Hepatic stellate cell (primary cell): ENCODE measurements at places on chromosomes 3 and 15.

DNA sequence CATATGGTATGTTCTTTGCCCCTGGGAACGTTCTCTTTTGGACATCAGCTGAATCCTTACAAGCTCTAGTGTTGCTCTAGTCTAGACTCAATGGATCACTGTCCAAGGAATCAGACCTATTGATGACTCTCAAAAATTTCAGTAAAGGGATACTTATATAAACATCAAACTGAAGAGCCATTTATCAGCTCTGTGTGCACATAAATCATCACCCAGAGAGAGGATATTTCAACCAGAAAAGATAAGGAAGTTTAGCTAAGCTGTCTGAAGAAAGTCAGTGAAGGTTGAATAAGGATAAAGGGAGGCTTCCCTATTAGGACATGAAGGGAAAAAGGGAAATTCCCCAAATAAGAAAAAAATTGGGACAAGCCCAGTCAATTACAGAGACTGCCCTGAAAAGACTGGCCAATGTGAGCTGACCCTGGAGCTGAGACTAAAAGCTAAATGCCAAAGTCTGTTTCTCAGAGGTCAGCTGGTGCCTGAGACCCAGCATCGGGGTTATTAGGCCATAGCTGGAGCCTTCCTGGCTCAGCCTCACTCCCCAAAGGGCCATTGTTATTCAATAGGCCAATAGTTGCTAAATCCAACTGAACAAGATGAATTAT, 424.1 kb upstream of the THBS1 start:
- no peak for DNase-seq

GRCh38 chr15:70098153-70098460, 390 bp upstream of the TLE3 start:
- no peak for DNase-seq

- no peak for DNase-seq
These were observed 161.1 kb downstream of the CACNA2D3 start for GRCh38 chr3:54283470-54283869.

DNA sequence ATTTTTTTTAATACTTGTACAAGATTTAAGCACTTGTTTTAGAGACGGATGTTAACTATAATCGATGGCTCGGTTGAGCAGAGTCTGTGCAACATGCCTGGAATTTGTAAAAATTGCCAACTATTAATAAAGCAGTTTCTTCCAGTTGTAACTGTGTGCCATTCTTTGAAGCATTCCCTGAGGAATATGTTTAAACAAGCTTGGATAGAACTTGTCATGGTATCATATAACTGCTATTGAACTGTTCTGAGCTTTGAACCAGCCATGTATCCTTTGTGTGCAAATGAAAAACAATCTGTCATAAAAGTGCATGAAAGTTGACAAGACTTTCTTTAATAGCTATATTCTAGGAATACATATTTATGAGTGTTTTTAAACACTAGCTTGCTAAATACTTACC, 45.8 kb upstream of the UBE2E2 start:
- DNase-seq, result no peak

DNA sequence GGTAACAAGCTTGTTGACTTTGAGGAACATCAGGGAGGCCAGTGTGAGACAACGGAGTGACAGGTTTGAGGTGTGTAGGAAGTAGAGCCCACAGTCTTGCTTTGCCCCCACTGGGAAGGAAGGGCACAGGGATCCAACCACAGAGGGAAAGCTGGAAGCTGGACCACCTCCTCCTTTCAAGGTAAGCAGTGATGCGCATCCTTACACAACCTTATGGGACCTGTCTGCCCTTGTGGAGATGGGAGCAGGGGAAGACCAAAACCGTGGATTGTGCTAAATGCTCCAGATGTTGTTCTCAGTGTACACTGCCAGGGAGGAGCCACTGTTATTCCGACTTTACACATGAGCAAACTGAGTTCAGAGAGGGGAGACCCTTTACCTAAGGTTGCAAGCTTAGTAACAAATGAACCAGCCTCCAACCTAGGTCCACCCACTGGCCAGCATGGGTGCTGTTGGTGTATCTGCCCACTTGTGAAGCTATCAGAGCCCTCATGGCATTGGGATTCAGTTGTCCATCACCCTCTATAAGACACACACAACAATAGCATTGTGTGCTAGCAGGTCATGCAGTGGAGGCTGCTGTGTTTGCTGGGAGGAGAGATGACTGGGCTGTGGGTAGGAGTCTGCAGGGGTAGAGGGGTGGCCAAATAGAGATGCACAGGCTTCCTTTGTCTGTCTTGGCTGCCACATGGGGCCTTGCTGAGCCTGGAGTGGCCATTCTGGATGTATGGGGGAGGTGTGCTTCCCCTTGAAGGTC, 586 bp upstream of the LSMEM2 start:
- no peak for DNase-seq

DNA sequence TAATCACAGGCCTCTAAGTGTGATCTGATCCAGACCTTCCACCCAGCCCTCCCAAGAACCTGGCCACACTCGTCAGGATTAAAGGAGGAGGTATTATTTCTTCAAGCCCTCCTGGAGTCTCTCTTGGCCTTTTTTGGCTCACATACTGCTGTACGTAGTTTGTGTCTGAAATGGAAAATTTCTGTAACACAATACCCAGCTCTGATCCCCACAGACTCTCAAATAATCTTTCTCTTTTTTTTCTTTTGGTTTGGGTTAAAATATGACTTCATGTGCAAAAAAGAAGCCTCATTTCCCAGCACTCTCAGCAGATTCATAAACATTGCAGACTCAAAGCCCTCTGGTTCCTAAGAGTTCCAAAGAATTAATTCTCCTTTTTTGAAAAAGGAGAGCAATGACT, 96.5 kb upstream of the PHLDB2 start:
- DNase-seq, result no peak

- no peak for DNase-seq
These were observed 39.2 kb upstream of the TGFBR2 start for GRCh38 chr3:30567139-30567753.

DNA sequence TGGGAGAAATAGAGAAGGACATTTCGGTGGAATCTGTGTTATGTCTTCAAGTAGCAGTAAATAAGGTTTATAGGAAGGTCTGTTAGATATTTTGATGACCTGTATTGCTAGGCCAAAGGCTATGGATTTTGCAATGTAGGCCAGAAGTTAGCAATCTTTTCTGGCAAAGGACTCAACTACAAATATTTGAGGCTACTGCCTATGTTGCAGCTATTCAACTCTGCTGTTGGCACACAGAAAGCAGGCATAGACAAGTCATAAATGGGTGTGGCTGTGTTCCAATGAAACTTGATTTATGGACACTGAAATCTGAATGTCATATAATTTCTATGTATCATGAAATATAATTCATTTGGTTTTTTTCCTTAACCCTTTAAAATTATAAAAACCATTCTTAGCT, 438.7 kb upstream of the C2CD4B start:
- DNase-seq, result no peak

DNA sequence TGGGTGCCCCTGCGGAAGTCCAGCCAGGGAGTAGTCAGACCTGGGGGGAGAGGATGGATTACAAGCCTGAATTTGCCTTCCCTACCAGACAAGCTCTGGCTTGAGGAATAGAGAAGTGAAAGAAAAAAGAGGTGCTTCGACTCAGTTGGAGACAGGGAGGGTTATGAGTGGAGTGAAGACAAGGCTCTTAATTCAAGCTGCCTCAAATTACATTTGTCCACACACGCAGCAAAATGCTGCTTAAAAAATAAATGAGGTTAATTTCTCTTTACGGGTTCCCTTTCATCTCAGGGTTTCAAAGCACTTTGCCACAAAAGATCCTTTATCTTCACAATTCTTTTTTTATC, 49.0 kb upstream of the SLC4A7 start:
- no peak for DNase-seq

- DNase-seq, result no peak
These were observed 632.7 kb upstream of the SUCLG2 start for GRCh38 chr3:68287101-68287500.

- DNase-seq, result no peak
These were observed 32.5 kb downstream of the ABHD17C start for GRCh38 chr15:80727596-80727995.

DNA sequence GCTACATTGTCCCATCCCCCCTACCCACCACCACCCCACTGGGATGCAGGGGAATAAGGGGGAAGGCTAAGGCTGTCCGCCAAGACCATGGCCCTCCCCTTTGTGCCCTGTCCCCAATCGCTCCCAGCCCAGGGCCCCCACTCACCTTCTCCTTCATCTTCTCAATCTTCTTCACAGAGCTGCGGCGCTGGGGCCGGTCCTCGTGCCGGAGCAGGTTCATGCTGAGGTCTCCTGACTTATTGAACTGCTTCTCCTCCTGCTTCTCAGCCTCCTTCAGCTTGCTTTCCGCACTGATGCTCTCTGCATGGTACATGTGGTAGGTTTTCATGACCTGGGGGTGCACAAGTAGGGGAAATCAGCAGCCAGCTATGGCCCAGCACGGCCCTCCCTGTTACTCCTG, 101.0 kb upstream of the RAD18 start:
- no peak for DNase-seq

GRCh38 chr15:56241374-56242105, 2.1 kb downstream of the RFX7 start:
- DNase-seq, result no peak

DNA sequence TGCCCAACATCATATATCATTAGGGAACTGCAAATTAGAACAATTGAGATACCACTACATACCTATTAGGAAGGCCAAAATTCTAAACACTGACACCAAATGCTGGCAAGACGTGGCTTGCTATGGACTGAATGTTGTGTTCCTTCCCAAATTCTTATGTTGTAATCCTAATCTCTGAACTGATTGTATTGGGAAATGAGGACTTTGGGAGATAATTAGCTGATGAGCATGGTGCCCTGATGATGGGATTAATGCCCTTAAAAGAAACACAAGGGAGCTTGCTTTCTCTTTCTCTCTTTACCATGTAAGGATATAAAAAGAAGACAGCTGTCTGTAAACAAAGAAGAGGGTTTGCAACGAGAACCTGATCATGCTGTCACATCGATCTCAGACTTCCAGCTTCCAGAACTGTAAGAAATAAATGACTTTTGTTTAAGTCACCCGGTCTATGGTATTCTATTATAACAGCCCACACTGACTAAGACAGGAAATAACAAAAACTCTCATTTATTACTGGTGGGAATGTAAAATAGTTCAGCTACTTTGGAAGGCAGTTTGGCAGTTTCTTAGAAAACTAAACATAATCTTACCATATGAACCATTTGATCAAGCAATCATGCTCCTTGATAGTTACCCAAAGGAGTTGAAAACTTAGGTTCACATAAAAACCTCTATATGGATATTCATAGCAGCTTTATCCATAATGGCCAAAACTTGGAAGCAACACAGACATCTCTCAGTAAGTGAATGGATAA, 458.3 kb upstream of the CBLB start:
- DNase-seq, result no peak

DNA sequence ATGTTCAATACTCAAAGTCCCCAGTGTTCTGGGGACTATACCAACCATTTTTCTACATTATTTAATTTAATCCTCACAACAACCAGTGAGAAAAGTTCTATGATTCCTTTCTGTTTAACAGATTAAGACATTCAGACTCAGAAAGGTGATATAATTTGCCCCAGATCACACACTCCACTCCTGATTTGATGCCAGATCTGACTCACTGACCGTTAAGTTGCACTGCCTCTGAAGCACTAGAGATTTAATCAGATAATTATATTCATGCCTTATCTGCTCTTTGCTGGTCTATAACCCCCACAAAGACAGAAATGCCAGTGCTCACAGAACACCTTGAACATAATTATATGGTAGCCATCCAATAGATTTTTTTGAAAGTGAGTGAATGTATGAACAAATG, 501.0 kb downstream of the IGSF11 start:
- DNase-seq, result no peak

- peak; percentile 73 for DNase-seq
These were observed 29.5 kb downstream of the KLHL24 start for GRCh38 chr3:183664913-183665381.

DNA sequence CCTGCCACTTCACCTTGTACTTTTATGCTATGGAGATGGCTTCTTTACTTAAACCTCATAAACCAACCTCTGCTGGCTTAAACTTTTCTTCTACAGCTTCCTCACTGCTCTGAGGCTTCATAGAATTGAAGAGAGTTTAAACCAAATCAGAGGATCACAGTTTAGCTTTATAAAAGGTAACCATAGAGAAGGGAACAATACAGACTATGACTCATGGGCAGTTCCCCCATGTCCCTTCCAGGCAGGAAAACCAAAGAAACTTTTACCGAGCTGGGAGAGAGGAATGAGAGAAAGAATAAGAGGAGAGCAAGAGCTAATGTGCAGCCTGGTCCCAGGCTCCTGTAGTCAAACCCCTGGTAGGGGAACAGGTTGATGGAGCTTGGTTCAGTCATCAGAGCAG, 53.9 kb upstream of the NEDD4 start:
- no peak for DNase-seq

- no peak for DNase-seq
These were observed 481.8 kb upstream of the KCNMB2 start for GRCh38 chr3:178054471-178054870.

DNA sequence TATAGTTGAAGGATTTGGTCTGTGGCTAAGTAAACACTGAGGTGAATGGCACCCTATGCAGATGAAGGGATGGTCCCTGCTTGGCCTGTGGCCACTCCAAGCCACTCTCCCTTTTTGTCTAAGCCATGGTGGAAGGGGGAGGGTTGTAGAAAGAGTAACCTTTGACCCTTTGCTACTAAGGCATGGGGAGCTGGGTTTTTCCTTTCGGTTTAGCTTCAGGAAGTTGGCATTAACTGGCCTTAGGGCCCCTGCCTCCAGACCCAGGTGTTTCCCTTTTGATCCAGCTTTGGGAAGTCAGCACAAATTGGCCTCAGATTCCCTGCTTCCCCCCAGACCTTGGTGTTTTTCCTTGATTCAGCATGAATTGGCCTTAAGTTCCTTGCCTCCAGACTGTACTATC, 49.5 kb downstream of the EFCAB12 start:
- DNase-seq, result no peak

DNA sequence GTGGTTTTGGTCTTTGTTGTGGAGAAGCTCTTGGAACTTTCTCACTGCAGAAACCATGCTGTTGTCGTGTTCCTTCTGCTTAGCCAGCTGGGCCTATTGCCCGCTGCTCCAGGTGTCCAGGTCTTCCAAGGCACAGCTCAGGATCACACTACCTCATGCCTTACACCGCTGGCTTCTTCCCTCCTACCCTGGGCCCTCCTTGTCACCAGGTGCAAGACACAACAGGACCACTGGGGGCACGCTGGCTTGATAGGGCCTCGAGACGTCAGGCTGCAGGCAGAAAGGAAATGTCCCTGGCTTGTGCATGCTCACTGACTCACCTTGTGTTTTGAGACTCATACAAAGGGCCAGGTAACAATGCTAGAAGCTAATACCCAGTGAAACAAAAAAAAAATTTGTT, 32.3 kb downstream of the PAQR9 start:
- no peak for DNase-seq

DNA sequence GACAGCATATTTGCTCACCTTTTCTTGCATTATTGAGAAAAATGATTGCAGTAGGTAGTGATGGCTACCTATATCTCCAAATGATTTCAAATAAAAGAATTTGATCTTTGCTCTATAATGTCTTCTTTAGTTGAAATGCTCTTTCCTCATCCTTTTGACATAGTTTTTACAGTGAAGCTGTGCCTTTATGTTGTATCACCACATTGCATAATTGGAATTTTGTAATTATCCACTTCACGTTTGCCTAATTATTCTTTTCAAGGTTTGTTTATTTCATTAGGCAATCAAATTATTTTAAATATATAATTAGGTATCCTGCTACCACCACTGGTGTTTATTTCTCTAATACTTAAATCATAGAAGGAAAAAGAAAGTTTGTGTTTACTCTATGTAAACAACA, 21.3 kb upstream of the P2RY13 start:
- DNase-seq, result no peak
